ENCODE measurements at places on chromosomes 7 and 10.
A peak's percentile ranks its signal among the peaks of the same experiment; 100 is the strongest.

DNA sequence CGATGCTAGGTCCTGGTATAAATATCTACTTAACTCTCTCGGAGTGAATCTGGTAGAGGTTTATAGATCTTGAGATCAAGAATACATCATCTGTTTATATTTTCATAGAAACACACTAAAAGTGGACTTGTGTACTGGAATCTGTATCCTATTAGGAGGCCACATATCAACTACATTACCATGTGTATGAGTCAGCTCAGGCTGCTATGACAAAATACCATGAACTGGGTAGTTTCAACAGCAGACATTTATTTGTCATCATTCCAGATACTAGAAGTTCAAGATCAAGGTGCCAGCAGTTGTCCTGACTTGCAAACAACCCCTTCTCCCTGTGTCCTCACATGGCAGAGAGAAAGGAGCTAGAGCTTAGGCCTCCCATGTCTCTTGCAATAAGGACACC is 113.9 kb upstream of the PFKP start:
- DNase-seq, result no peak

- DNase-seq, result no peak
These were observed 1.7 kb upstream of the TAS2R5 start for GRCh38 chr7:141788296-141788695.

DNA sequence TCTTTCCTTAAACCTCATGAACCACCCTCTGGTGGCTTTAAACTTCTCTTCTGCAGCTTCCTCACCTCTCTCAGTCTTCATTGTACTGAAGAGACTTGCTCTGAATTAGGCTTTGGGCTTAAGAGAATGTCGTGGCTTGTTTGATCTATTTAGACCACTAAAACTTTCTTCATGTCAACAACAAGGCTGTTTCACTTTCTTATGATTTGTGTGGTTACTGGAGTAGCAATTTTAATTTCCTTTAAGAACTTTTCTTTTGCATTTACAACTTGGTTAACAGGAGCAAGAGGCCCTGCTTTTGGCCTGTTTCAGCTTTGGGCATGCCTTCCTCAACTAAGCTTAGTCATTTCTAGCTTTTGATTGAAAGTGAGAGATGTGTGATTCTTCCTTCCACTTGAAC is 38.1 kb upstream of the CDHR3 start:
- no peak for DNase-seq

DNA sequence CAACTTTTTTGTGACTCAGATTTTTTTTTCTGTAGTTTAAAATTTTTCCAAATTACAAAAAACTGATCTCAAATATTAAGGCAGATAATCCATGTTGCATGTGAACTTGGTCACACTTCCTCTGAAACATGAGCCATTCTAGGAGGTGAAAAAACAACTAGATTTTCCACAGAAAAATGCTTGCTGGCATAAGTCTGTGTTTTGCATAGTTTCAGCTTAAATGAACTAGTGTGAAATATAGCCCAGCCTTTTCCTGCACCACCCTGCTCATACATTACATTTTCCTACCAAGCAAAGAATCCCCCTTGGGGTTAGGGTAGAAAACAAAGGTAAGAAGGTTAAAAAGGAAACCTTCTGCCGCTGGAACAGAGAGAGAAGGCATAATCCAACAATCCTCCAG is 48.2 kb downstream of the SLC25A13 start:
- DNase-seq, result no peak

DNA sequence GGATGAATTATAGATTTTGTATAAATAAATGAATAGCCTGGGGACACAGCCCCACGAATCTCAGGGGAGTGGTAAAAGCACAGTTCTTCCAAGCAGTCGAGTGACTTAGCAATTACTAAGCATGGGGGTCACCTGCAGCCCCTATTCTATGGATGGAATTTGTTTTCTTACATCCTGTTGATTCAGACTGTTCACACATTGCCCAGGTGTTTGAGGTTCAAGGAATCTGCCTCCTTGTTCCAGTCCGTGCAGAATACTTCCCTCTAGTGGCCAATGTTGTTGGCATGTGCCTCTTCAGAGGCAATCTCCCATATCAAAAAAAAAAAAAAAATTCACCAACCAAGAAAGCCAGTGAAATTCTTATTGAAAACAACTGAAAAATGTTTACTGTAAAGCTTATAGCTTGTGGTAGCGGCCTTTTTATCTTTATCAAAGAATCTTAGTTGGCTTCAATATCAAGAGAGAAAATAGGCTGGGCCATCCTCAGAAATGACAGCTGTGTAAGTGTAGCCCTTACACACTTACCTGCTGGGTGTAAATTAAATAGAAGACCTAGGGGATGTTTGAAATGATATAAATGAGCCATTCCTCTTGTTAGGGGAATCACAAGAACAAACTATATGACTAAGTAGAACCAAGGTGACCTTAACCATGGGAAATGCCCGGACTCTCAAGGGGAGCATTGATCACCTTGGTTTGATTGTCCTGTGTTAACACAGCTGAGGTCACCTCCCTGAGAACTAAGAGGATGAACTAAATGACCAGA is 7.8 kb downstream of the LIPM start:
- peak; percentile 33 for DNase-seq

DNA sequence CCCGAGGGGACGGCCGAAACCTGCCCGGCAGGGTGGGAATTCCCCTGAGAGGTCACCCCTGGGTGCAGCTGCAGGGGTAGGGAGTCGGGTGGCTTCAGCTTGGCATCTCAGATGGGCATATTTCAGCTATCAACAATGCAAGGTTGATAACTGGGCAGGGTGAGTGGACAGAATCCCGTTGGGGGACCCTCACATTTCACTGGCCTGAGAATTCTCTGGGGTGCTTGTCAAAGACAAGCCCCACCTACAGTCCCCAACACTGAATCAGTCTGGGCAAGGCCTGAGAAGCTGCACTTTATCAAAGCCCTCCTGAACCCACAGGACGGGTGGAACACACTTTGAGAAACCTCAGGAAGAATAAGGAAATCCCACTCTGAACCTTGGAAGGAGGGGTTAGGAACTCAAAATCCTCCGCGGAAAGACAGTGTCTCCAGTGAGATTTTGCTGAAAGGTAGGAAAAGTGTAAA is 3.1 kb downstream of the RGS10 start:
- no peak for DNase-seq

GRCh38 chr7:6350433-6351058 is 78.1 kb upstream of the CYTH3 start:
- DNase-seq, result no peak

DNA sequence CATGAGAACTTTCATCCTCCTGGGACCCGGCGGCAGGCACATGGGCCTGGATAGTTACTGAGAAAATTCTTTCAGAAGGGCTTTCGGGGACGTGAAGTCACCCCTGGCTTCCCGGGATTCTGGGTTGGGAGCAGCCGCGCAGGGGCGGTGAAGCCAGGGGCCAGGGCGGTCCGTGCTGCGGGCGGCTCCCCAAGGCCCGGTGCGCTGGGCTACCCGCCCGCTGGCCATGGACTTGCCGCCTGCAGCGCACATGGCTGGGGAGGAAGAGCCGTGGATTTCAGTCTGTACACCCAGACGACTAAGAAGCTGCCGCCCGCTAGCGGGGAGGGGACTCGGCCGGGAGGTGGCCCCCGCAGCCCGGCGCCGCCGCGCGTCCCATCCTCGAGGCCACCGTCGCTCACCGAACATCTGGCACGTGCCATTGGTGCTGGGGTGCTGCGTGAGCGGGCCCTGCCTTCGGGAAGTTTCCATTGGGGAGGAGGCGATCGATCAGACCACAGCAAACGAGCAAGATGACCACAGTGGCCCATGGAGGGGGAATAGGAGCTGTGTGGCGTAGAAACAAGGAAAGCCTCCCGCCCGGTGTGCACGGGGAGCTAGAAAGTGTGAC is 64.5 kb downstream of the TMEM209 start:
- no peak for DNase-seq

All from effector memory CD8-positive, alpha-beta T cell (primary cell).